CD4-positive, CD25-positive, alpha-beta regulatory T cell (primary cell): ENCODE measurements at places on chromosomes 16 and 17. TPM values are rescaled to one million over a fixed set of nuclear protein-coding genes. Genes with fewer than 3 reads are reported as not detected.

The SLC38A8 gene
- not detected for total RNA-seq

The GAS2L2 gene
- not detected for total RNA-seq

The CES2 gene
- total RNA-seq: 35.4 TPM

The KRT25 gene
- not detected for total RNA-seq

The FOXF1 gene
- not detected for total RNA-seq

The GTF3C1 gene
- total RNA-seq: 57.2 TPM

The RAMP2 gene
- total RNA-seq: not detected

The NAT9 gene
- total RNA-seq: 35.4 TPM

The TCAP gene
- total RNA-seq: 3.4 TPM

The KRT14 gene
- total RNA-seq: not detected

The NGFR gene
- total RNA-seq: 0.32 TPM

The PARN gene
- total RNA-seq: 36.2 TPM

The KRTAP1-1 gene
- not detected for total RNA-seq

The TBC1D3H gene
- total RNA-seq: not detected

The CHMP1A gene
- total RNA-seq: 110 TPM

The OTOP3 gene
- total RNA-seq: not detected

The TP53TG3C gene
- not detected for total RNA-seq

The OTOP2 gene
- total RNA-seq: not detected

The CD300LG gene
- not detected for total RNA-seq

The MYL11 gene
- 4.1 TPM for total RNA-seq

The VWA3A gene
- total RNA-seq: 0.37 TPM

The B4GALNT2 gene
- total RNA-seq: not detected

The CNGB1 gene
- total RNA-seq: not detected

The CLEC10A gene
- total RNA-seq: not detected
